ENCODE measurements at places on chromosomes 3 and 15.

DNA sequence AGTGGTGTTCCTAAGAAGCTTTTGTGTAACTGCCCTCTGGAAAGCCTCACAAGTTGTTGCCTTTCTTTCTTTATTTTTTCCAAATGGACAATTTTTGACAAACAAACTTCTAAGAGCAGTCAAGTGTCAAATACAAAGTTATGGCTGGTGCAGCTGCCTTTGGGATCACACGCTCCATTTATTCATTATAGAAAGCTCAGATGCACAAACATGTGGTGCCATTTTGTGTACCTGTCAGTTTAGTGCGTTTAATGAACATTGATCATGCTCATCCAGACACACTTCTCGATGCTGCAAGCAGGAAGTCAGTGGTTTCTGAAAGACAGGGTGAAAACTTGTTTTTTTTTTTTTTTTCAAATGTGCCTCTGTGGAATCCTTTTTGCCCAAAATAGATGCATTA, 324.5 kb downstream of the CNTN4 start:
- no peak for DNase-seq

GRCh38 chr3:136909187-136909586, 47.2 kb downstream of the NCK1 start:
- DNase-seq = no peak

DNA sequence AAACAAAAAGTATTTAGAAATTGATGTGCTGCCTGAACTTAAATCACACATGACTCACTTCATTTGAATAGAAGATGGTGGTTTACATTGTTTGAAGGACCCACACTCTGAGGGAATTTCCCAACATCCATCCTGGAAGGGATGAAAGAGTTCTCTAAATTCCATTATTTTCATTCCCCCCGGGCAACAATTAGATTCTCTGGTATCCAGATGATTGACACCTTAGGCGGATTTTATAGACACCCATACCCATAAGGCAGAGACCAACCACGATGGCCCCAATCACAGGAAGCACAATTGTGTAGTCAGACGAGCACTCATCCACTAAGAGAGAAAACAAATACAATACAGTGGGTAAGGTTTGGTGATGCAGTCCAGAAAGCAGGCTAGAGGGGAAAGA, 24.6 kb upstream of the MCCC1 start:
- no peak for DNase-seq

DNA sequence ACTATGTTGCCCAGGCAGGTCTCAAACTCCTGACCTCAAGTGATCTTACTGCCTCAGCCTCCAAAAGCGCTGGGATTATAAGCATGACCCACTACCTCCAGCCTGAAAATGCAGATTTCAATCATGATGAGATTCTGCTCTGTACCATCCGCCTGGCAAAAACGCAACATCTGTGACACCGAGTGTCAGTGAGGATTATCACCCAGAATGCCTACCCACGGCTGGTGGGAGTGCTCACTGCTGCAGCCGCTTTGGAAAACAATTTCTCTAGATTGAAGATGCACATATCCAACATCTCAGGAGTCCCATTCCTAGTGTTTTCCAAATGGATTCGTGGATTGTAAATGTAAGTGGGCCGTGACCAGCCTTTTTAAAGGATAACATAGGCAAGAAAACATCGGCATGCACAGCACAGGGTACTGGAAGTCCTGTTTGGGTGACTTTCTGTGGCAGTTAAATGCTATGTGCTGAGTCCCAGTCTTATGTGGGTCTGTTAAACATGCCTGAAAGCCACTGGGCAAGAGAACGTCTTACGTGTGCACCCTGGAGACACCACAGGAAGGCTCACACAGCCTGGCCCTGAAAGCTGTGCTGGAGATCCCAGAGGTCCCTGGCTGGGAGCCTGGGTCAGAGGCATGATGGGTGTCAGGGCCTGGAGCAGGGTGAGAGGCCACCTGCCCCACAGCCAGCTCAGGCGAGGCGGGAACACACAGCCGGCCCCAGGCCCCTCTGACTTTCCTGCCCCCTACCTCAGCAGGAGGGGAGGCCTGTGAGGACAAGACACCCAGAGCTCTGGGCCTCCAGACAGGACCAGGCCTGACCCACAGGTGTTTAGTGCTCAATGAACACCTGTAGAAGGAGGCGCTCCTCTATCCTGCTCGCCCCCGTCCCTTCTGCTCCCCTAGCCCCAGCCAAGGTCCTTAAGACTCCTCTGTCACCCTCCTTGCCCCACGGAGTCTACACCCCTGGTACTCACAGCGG, 918 bp downstream of the PRSS50 start:
- no peak for DNase-seq

GRCh38 chr15:76999996-77000395, 5.1 kb downstream of the PSTPIP1 start:
- DNase-seq = no peak

GRCh38 chr3:3783210-3783609, 16.0 kb upstream of the LRRN1 start:
- no peak for DNase-seq

DNA sequence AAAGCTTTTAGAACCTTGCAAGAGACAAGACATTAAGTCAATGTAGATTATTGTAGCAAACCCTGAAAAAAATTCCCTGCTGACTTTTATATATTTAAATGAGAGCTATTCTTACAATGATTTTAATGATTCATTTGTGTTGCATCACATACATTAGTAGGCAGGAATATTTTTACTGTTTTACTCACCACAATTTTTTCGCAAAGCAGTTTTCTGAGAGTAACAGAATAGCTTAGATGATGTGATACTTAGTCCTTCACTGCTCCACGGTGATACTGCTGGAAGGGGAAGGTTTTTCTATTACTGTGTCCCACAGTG, 43.9 kb upstream of the CLRN1 start:
- DNase-seq = no peak

DNA sequence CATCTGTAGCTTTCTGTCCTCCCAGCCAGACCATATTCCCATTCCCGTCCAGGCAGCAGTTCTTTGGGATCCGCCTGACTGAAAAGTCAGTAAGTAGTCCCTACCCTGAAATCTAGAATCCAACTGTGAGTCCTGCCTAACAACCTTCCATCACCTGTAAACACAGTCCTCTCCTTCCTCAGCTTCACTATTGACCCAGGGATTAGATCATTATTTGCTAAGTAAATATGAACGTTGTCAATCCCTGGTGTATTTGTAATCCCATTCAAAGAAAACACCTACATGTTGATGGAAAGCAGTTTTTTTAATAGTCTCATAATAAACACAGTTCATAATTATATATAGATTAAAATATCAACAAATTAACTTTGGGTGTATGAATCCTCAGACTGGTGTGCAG, 732 bp downstream of the SAXO2 start:
- no peak for DNase-seq

DNA sequence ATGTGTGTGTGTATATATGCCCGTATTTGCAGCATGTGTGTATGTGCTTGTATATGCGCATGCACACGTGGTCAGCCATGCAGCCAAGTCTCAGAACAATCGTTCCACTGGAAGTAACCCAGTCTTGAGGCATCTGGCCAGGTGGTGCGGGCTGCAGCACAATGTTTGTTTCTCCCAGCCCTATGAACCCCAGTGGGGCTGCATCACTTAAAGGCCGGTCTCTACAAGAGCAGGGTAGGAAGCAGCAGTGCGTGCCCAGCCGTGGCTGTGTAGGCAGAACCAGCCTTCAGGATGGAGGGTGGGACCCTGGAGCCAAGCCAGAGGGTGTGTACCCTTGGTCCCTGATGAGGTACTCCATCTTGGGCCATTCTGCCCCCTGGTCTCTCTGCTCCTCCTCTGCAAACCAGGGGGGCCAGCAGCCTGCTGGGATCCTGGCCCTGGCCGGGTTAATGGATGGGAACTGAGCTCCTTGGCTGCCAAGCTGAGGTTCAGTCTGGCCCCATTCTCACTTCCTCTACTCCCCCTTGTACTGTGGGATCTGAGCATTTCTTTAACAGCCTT, 11.8 kb downstream of the KLF13 start:
- DNase-seq = no peak

- no peak for DNase-seq
These were observed 1.3 kb upstream of the CPA3 start for GRCh38 chr3:148863814-148864213.

GRCh38 chr3:124780761-124781475, 50.7 kb downstream of the UMPS start:
- DNase-seq = no peak

GRCh38 chr3:4850928-4851265, 128.3 kb upstream of the BHLHE40 start:
- no peak for DNase-seq

DNA sequence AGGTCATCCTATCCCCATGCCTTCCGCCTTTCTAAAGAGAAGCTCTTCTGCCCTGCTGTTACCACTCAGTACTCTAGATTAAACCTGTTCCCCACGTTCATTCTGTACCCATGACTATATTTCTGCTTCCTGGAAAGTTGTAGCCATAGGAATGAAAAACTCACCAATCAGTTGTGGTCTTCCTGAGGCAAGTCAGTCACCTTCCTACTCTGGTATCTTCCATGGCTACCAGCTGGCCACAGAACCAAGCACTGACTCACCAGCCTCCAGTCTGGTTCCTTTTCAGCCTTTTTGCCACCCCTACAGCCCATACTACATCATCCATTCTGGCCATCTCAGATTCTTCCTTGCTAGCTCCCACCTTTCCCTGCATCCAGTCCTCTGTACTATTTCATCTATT, 46.4 kb downstream of the TMEM44 start:
- DNase-seq = no peak

DNA sequence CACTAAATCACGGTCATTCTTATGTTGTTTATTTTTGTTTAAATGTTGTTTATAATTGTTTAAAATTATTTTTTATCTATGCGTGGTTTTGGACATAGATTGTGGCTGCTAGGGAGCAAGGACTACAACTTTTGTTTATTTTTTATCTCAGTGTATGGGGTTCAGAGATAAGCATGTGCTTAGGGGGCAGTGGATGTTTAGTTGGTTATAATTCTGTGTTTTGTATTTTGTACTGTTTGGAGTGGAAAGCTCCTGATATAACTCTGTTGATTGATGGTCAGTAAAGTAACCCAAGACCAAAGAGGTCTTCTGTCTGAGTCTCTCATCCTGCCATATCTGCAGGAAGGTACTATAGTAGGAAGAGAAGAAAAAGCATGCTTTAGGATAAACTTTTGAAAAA, 36.5 kb upstream of the NPHP3 start:
- no peak for DNase-seq

DNA sequence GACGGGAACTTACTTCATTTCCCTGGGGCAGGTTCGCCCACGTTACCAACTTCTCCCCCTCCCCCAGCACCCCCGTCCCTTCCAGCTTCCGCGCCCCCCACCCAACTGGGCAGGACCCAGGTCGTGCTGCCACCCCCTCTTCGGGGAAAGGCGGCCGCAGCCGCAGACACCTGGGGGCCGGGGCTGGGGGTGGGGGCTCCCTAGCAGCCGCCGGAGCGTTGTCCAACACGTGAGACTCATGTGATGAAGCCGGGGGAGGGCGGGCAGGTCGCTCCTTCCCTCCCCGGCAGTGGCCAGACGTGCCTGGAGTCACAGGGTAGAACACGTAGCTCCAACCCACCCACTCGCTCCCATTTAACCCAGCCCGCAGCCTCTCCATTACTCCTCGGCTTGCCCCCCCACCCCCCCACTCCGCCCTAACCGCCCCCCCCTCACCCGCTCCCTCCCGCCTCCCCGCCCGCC, 240 bp upstream of the BHLHE40 start:
- peak; percentile 97 for DNase-seq

- DNase-seq = no peak
These were observed at the start of gene CAND2 for GRCh38 chr3:12796171-12797123. CAND2 (plus strand) TSS chr3:12796680; CDS start chr3:12796721, 41 bp downstream.

DNA sequence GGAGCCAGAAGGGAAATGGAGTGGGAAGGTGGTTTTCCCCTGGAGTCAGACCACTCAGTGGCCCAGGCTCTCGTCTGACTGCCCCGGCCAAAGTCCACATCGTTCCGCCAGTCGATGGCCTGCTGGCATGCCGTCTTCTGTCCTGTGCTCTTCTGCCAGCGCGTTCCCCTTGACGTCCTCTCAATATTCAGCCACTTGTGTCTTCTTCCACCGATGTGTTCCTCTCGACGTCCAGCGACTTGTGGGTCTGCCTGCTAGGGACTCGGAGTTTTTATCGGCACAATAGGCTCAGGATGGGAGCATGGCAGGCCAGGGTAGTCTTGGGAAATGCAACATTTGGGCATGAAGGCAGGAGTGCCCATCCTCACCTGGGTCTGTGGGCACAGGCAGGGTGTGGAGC, 542.5 kb upstream of the LMCD1 start:
- no peak for DNase-seq

DNA sequence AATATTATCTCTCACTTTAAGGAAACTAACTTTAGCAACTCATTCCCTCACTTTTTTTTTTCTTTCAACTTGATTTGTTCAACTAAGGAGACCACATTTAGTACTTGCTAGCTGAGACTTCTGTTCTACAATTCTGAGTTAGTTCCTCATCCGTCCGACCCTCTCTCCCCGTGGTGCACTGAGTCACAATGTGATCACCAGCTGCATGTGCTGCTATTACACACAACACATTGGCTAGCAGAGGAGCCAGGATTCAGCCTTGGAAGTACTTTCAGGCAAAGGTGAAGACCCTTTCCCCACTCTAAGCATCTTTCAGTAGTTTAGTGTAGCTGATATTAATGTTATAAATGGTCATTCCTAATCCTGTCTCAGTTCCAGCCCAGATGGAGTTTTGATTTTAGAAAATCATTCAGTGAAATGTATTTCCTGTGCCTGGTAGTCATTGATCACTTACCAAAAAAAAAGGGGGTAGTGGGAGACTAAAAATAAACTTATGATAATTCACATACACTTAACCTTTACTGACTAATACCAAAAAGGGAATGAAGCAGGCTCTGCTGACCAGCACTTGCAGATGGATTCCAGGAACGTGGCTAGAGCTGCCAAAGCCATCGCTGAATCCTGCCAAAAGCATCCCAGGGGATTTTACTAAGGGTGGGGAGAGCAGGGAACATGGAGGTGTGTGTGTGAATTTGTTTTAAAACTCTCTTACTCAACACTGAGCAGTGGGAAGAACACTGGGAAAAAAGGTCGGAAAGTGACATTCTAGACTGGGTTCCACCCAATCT, 424.8 kb downstream of the LPP start:
- peak; percentile 14 for DNase-seq

DNA sequence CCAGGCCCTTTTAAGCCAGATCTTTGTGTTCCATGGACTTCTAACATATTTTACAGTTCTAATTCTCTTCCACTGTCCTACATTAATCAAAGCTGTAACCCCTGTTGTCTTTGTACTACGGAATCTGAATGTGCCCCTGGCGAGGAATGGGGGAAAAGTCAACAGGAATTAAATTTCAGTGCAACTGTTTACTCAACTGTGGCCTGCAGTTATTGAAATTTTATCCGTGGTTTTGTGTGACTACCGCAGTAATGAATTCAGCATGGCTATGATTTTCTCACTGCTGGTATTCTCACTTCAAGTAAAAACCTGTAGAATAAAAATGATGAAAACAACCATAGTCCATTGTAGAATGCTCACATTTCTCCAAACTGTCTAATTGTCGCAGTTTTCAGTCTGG, 388.0 kb downstream of the FOXP1 start:
- DNase-seq = no peak

DNA sequence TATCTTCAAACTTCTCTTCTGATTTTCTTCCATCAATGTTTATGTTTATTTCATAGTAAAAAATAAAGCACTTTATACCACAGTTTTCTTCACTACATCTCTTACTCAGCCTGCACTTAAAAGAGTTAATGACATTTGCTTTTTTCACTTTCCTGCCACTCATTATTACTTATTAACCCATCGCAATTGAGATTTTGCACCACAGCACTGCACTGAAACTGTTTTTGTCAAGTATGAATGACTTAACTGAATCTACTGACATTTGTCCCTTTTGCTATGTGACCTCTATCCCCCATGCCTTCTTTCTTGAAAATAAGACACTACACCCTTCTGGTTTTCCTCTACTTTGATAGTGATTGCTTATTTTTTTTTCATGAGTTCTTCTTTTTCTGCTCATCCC, 739.7 kb upstream of the DPPA4 start:
- DNase-seq = no peak

GRCh38 chr15:82646250-82647044, 716 bp downstream of the CPEB1 start:
- no peak for DNase-seq

Measured in stimulated activated CD4-positive, alpha-beta T cell treated with anti-CD3 and anti-CD28 coated beads, Interleukin-12 subunit alpha, Interleukin-12 subunit beta, amount 100 ng/mL, for 48 hours (primary cell).